Kasumi-1 (cell line): ENCODE measurements at places on chromosomes 7 and 10.

DNA sequence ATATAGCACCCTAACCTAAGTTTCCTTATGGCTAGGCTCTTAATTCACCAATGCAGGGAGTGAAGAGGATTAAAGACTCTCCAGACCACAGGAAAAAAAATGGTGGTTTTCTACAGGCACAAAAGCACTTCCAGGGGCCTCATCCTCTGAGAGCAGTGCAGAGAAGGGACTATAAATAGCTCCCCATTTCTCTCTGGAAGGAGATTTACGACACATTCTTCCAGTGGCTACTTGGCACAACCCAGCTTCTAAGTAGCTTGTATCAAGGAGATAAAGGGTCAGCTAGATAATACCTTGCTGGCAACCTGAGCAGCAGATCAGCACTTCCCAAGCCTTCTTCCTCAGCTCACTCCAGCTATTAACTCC is 73.5 kb downstream of the CRPPA start:
- DNase-seq, result peak; percentile 9

GRCh38 chr7:118232837-118233236 is 8.3 kb downstream of the ANKRD7 start:
- DNase-seq, result no peak

DNA sequence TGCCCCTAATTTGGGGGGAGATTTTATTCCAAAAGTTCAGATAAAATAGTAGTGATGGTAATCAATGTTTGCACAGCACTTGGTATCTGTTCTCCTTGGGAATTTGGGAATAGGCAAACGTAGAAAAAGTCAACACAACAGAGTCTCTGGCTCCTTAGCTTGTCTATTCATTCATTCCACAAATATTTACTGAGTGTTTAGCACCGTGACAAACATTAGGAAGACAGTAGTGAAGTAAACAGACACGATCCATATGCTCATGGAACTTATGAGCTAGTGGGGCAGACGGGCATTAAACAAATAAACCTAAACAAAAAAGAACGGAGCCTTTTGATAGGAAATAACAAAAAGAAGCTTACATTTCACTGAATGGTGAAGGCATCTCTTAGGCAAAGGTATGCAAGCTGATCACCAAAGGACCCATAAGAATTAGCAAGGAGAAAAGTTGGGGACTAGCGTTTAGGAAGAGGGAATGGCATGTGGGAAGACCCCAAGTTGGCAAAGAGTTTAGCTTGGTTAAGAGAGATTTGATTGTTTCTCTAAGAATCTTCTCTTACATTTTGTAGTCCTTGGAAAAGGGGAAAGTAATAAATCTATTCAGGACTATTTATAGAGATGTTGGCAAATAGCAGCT is 243.9 kb upstream of the NPY start:
- no peak for DNase-seq

GRCh38 chr10:96720422-96721206 is at the start of gene PIK3AP1:
TSS of gene PIK3AP1 (minus strand) at chr10:96720514. CDS start at chr10:96720394, 120 bp downstream.
- DNase-seq, result peak; percentile 81

DNA sequence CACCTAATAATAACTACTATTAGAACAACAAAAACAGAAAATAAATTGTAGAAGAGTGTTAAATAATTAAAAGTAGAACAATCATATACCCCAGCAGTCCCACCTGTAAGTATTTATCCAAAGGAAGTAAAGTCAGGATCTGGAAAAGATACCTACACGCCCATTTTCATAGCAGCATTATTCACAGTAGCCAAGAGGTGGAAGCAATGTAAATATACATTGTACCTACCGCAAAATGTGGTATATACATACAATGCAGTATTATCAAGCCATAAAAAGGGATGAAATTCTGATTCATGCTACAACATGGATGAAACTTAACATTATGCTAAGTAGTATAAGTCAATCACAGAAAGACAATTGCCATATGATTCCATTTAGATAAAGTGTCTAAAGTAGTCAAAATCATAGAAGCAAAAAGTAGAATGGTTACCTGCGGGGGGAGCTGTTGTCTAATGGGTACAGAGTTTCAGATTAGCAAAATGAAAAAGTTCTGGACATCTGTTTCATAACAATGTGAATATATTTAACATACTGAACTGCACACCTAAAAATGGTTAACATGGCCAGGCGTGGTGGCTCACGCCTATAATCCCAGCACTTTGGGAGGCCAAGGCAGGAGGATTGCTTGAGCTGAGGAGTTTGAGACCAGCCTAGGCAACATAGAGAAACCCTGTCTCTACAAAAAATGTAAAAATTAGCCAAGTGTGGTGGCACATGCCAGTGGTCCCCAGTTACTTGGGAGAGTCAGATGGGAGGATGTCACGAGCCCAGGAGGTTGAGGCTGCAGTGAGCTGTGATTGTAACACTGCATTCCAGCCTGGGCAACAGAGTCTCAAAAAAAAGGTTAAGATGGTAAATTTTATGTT is 6.0 kb upstream of the TMED4 start:
- DNase-seq, result peak; percentile 98

DNA sequence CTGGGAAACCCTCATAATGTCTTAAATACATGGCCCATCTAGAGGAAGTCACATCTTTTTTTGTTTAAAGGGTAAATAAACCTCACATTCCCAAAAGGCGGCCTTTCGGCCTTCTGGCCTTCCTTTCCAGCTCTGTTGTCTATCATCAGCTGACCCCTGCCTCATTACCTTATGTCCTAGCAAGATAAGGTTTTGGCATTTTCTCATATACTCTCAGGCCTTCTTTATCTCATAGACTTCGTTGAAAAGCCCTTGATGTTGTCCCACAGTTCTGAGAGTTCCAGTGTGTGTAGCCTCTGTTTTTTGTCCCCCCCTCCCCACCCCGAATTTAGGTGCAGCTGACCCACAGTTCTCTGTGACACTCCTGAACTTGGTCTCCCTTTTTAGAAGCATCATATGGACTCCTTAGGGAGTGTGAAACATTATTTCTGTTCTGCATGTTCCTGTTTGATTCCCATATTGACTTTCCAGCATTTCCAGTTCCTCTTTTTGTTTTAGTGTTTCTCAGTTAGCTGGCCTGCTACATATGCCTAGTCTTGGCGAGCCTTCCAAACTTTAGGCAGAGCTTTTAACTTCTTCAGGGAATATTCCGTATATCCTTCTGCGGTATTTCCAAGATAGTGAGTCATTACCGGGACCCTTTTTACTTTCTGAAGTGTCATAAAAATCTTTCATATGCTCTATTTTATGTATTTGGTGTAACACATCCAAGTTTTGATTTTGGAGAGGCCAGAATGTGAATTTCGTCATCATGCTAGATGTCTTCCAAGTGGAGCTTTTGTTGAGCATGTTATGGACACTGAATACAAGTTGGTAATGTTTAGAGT is 138.5 kb downstream of the LRRC4 start:
- no peak for DNase-seq

GRCh38 chr10:97991871-97992270 is 38.5 kb downstream of the CRTAC1 start:
- peak; percentile 18 for DNase-seq

DNA sequence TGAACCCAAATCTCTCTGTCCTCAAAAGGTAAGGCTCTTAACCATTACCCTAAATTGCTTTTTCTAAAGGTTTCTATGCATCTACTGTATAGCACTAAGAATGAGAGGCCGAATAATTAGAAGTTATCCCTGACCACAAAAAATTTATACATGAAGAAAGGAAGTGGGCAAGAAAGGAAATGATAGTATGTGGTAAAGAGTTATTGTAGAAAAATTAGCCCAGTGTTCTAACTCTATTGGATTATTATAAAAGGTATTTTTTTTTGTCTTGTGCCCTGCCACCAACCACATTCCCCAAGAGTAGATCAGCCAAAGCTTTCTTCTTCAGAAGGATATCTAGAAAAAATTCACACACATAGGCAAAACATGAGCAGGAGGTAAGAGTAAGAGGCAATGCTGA is 45.4 kb downstream of the DKK1 start:
- DNase-seq, result peak; percentile 25

GRCh38 chr10:77973276-77973675 is 46.7 kb upstream of the DLG5 start:
- DNase-seq, result no peak

- DNase-seq, result no peak
Measured at GRCh38 chr10:43229208-43230061, 37.4 kb downstream of the RASGEF1A start.

DNA sequence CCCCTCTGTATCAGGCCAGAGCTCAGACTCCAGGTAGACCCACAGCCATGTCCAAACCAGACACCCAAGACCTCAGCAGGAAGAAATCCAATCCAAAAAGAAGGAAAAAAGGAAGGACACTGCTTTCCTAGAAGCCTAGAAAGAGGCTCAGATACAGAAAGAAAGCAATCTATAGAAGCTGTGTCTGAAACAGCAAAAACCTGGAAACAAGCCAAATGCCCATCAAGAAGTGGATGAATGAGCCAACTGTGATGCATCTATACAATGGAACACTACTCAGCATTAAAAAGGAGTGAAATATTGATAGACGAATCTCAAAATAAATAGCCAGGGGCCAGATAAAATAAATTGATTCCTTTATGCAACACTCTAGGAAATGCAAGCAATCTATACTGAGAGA is 31.6 kb downstream of the GRB10 start:
- no peak for DNase-seq

- DNase-seq, result no peak
Measured at GRCh38 chr7:43782768-43783555, 24.5 kb downstream of the BLVRA start.

- DNase-seq, result no peak
Measured at GRCh38 chr7:96023387-96023786, 251.0 kb downstream of the DYNC1I1 start.

DNA sequence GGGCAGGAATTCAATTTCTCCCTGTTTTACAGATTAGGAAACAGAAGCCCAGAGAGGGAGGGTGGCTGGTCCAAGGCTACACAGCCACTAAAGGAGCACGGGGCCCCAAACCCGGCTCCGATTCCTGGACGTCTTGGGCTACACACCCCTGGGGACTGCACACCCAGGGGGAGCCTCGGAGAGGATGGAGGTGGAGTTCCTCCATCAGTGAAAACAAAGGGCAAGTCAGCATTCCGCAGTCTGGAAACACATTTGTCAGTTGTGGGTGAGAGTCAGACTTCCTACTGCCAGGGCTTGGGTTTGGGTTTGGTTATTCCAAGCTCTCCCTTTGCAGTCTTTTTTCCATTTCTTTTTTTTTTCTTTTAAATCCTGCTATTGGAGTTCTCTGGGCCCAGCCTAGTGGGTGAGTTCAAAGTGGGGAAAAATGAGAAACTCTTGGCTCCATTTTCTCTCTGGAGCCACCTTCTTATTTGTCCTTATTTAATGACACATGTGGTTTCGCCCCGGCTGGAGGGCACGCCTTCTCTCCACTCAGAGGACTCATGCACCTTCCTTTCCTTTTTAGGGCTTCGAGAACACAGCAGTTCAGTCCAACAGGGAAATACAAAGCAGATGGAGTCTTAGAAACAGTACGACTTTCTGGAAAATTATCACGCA is 59.9 kb upstream of the AQP1 start:
- no peak for DNase-seq

- DNase-seq, result peak; percentile 23
Measured at GRCh38 chr10:2020836-2021235, 283.5 kb upstream of the ADARB2 start.

DNA sequence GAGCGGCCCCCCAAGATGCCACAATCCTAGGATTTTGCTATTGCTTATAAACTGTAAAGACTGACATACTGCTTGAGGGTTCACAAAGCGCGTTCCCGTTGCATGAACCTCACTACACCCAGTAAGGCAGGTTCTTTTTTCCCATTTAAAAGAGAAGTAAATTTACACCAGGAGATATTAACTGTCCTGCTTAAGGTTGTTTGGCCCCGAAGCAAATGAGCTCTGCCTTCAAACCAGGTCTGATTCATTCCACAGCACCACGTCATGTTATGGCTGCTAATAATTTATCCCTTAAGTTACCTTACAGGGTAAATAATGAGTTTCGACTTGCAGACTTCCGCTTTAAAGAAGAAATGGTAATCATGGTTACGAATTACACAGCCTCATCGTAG is 559 bp upstream of the FKBP14 start:
- peak; percentile 83 for DNase-seq
